ENCODE measurements at places on chromosomes 16 and 17.

DNA sequence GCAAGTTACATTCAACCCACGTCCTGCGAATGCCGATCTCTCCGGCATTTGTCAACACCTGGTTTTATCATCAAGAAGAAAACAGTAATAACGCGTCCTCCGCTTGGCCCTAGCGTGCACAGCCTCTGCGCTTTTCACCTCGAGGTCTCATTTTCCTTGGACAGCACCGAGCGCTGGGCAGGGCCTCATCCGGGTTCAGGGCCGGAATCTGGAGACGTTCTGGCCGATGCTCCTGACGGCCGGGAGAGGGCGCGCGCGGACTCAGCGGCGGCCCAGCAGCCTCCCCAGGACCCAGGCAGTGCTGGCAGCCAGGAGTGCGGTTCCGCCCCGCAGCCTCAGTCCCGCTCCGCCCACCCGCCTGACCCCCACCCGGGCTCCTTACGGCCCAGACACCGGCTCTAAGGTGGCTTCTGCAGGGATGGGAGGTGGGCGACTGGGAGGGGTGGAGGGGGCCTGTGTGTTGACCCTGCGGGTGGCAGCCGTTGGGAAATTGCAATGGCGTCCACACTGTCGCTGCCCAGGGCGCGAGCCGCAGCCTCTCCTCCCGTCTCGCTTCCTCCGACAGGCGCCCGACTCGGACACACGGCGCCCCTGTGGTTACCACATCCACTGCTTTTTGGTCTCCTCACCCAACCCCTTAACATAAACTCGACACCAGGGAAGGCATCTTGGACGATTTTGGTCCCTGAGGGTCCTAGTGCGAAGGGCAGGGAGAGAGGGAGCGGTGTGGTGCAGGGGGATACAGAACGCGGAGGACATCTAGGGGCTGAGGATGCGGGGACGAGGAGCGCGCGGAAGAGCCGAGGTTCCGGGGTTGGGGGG, 7.4 kb upstream of the FLYWCH1 start:
- peak; percentile 87 for DNase-seq

DNA sequence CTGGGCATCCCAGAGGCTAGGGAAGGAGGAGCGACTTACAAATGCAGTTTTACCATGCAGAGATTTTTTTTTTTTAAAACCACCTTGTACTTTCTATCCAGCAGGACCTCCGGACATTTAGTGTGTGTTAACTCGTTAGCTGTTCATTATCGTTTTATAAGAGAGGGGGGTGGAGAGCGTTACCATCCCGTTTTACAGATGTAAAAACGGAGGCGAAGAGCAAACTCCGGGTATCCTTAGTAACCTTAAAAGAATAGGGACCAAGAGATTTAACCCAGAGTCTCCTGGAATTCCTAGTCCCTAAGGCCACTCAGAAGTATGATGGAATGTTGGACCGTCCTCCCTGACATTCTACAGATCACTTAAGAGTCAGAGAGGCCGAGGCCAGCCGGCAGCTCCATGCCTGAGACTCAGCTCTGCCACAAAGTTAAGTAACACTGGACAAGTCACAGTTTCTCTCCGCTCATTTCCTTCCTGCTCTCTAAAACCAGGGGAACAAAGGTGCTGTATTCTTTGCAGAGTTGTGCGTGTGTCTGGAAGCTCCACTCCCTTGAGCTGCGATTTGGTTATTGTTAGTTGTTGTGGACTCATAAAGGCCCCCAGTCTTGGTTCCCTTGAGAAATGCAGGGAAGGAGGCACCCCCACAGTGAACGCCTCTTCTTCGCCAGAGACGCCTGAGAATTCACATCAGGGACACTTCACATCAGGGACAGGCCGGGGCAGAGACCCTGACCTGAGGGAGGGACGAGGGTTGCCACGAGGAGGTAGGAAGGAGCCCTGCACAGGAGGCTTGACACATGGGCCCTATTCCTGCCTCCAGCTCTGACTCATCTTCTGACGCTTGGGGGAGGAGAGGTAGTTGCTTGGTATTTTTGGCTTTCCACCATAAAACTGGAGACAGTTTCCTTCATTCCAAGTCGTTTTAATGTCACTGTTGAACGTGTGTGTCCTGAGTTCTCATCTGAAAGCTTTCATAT, 1.2 kb downstream of the DUSP14 start:
- DNase-seq: no peak

GRCh38 chr17:70588003-70588402, 418.7 kb downstream of the KCNJ2 start:
- DNase-seq: no peak

DNA sequence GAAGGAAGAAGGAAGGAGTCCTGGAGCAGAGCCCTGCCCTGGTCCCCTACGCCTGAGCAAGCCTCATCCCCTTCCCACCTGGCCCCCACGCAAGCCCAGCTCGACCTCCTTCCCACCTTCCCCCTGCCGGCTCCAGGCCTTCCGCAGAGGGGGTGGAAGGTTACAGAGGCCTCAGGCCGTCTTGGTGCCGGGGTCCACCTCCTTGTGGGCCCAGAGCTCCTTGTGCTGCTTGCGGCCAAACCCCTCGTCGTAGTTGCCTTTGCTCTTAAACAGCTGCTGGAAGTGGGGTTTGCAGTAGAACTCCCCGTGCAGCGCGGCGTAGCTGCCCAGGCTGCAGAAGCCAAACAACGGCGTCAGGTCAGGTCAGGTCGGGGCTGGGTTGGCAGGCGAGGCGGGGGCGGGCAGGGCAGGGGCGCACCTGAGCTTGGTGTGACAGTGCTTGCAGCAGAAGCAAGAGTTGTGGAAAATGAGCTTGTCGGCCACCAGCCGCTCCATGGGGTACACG, 1.5 kb downstream of the LIMD2 start:
- no peak for DNase-seq

DNA sequence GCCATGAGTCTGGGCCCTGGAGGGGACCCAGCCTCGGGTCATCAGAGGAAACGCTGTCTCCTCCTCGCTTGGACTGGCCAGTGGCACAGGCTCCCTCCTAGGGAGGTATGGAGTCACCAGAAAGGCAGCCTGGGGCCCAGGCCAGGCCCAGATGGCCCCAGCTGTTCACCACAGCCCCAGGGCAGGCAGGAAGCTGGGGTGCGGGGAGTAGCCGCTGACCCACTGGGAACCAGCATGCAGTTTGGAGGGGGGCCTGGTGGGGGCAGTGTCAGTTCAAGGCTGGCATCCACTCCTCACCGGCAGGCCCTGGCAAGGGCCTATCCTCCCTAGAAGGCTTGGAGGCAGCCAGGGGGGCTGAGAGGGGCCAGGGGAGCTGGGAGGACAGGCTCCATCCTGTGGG, 48.8 kb downstream of the SDK2 start:
- DNase-seq: peak; percentile 4

Data from amygdala (tissue), 56 donors.